ENCODE measurements at places on chromosomes 12 and 14.
A peak's percentile ranks its signal among the peaks of the same experiment; 100 is the strongest.

GRCh38 chr12:50542448-50542847 lies 37.7 kb downstream of the DIP2B start:
- DNase-seq, result no peak

- peak; percentile 80 for DNase-seq
Observed at GRCh38 chr12:113862590-113863454, 103.3 kb downstream of the RBM19 start.

GRCh38 chr12:98113548-98113947 lies 401.8 kb upstream of the TMPO start:
- DNase-seq, result no peak

DNA sequence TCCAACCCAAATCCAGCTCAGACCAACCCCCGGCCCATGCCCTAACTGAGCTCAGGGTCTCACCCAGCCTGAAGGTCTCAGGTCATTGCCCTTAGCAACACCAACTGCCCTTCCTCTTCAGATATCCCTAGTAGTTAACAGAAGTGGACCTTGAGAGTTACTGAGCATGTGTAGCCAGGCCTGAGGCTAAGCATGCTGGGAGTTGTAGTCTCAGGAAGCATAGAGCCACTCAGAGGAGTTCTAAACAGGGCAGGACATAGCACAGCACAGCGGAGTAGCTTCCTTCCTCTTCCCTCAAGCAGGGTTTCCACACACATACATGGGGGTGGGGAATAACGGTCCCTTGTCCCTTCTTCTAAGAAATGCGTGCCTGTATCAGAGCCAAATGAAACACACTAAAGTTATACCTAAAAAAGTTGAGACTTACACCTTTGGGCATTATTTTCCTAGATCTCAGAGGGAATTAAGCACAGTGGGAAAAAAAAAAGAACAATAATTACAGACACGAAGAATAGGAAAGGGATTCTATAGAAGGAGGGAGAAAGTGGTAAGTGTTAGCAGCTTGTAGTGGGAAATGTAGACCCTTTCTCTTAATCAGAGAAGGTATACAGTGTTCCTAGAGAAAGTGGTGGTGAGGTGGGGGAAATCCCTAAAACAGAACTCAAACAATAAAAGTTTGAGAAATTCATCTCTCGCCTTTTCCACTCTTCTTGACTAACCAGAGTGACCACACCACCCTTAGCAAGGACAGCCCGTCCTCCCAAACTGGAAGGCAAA lies 4.4 kb downstream of the KMT2D start:
- DNase-seq, result peak; percentile 59

GRCh38 chr12:107888789-107889188 lies 114.3 kb downstream of the ASCL4 start:
- DNase-seq, result no peak

- DNase-seq, result no peak
Observed at GRCh38 chr12:105705765-105706164, 375.3 kb downstream of the C12orf75 start.

GRCh38 chr12:104569346-104570173 lies 112.8 kb downstream of the CHST11 start:
- no peak for DNase-seq
